Iris pigment epithelial cell (primary cell): ENCODE measurements at places on chromosomes 5 and 9.

GRCh38 chr5:91670563-91670962, 287.4 kb upstream of the ARRDC3 start:
- no peak for DNase-seq

- DNase-seq = no peak
Observed at GRCh38 chr5:55471468-55471867, 63.3 kb downstream of the PLPP1 start.

GRCh38 chr9:83792746-83793145, 24.8 kb downstream of the GKAP1 start:
- no peak for DNase-seq

DNA sequence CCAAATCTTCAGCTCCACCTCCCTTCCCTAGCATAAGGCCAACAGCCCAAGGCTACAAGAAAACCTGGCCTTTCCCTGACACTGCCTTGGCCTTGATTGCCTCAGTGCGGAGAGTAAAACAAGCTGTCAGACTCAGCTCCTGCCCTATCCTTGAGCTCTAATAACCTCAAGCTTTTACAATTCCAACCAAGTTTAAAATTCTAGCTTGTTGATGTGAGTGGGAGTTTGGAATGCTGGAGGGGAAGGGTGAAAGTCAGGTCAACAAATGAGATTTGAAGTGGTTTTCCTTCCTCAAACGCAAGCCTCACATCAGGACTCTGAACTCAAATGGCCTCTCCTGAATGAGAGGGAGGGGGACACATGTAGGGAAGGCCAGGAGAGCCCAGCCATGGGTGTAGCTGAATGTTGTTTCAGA, 197.0 kb upstream of the VLDLR start:
- peak; percentile 64 for DNase-seq

DNA sequence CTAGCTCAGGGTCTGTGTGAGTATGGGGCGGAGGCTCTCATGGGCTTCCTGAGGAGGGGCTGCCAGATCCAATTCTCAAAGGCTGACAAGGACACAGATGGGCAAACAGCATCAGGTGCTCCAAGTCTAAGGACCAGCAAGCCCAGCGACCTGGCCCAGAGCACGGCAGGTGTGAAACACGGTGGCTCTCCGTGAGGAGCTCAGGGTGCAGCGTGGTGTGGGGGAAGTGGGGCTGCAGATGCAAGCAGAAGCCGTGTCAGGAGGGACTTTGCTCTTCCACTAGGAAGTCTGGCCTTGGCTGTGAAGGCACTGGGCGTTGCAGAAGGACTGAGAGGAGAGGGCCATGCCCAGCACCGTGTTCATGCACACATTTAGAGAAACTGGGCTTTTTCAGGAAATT, 420.0 kb downstream of the GADD45G start:
- DNase-seq = no peak

- no peak for DNase-seq
Observed at GRCh38 chr5:20353499-20353898, 365.5 kb upstream of the CDH18 start.

GRCh38 chr5:42852826-42853225, 41.1 kb upstream of the SELENOP start:
- no peak for DNase-seq

DNA sequence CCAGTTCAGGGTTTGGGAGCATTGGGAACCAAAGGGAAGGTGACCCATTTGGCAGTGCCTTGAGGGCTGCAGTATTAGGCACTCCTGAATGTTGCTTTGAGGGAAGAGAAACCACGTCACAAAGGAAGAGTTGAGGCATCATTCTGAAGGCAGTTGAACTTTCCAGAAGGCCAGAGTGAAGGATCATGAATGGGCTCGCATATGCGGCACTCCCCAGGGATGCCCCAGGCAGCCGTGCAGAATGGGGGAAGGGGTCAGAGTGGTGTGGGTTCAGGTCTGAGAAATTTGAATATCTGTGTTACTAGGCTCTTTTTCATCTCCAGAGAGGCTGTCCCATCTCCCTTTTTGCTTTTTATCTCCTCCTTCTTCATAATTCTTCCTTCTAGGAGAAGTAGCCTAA, 60.6 kb upstream of the HMHB1 start:
- DNase-seq = no peak

GRCh38 chr9:10921671-10922070, 308.9 kb upstream of the PTPRD start:
- no peak for DNase-seq

GRCh38 chr9:132849185-132849706, 28.8 kb downstream of the AK8 start:
- DNase-seq = no peak

- DNase-seq = no peak
Observed at GRCh38 chr5:27216367-27216950, 178.1 kb upstream of the CDH9 start.

- DNase-seq = no peak
Observed at GRCh38 chr9:137009938-137010732, 13.8 kb upstream of the CLIC3 start.
